ENCODE measurements at places on chromosomes 4 and X.

- DNase-seq: no peak
Observed at GRCh38 chr4:156517956-156518355, 453.6 kb downstream of the PDGFC start.

DNA sequence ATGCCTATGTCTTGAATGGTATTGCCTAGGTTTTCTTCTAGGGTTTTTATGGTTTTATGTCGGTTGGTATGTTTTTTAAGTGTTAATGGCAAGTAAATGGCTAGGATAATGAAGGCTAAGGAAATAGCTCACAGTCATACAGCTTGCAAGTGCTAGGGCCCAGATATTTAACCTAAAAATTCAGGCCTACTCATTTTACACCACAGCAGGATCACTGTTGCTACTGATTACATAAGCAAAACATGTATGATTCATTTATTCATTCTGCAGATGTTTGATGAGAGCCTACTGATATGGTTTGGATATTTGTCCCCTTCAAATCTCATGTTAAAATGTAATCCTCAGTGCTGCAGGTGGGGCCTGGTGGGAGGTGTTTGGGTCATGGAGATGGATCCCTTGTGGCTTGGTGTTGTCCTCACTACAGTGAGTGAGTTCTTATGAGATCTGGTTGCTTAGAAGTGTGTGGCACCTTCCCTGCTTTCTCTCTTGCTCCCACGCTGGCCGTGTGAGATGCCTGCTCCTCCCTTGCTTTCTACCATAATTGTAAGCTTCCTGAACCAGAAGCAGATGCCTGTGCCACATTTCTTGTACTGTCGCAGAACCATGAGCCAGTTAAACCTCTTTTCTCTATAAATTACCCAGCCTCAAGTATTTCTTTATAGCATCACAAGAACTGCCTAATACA lies 175.5 kb downstream of the MAPK10 start:
- no peak for DNase-seq

- DNase-seq: no peak
Observed at GRCh38 chrX:124332481-124333424, at the start of gene TEX13D. Gene TEX13D (plus strand): TSS chrX:124332660. CDS start chrX:124332918, 258 bp downstream.

DNA sequence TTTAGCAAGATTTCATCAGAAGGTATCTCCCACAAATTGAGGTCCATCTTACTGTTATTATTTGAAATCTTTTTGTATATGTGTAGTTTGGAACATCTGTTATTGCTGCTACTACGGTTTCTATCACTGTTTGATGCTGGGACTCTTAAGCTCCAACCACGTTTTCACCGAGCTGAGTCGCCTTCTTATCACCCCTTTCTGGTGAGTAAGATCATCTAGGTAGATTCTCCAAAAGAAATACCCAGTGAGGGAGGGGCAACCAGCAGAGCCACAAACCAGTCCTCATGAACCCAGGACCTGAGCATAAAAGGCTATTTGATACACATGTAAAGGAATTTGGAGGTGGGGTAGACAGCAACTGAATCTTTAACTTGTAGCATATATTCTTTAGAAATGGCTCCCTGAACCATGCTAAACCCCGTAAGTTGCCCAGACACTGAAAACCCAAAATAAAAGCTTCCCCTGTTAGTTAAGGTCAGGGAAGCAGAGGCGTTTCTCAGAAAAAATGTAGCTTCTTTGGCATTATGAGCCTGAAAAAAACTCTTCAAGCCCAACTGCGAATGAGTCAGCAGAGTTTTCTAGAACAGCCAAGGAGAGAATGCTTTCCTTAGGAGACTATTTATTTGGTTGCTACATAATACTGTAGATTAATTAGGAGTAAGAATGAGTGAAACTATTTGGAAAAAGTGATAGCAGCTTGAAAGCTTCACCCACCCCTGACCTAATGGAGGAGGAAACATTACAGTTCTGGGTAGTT lies 53.8 kb upstream of the ATXN3L start:
- no peak for DNase-seq

- DNase-seq: peak; percentile 40
Observed at GRCh38 chrX:106874075-106874474, 29.1 kb downstream of the RIPPLY1 start.

DNA sequence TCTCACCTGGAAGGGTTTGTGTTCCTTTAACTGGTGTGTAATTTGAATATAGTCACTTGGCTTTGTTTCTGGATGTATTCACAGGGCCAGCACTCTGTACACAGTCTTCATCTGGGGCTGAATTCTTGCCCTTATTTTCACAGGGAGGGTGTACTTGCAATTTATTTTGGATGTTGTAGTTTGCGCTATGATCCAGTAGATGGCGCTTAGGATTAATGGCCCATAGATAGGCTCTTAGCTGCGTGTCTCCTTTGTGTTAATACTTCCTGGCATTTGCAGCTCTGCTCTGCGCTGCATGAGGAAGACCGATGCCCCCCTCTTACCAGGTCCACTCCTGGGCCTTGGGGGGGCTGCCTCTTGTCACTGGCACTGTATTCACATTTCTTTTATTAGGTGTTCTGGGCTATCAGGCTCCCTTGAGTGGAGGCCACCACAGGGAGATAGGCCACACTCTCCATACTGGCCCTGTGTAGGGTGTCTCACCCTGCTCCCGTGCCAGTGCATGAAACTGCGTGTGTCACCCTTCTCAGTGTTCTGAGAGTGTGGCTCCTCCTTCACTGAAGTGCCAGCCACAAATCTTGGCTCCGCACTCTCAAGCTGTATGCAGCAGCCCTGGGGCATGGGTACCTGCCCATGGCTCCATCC lies 562.2 kb downstream of the ZIC3 start:
- DNase-seq: peak; percentile 43

DNA sequence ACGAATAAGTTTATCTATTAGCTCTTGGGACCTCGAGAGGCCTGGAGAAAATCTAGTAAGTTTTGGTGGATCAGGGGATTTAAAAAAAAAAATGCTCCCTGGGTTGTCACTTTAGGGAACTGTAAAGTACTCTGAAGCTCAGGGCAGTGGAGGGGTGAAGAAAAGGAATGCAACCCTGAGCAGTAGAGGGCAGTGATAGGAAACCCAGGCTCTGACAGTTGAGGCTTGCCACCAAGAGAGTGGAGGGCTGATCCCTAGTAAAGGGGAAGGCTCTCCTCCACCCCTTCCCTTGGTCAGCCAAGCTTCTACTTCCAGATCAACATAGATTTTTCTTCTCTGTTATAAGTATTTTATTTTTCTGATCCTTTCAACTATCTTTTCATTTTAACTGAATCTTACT lies 73.1 kb downstream of the FBXO8 start:
- no peak for DNase-seq

GRCh38 chr4:101174679-101175345 lies 172.5 kb downstream of the PPP3CA start:
- no peak for DNase-seq

- DNase-seq: no peak
Observed at GRCh38 chr4:121034017-121034416, 38.3 kb downstream of the NDNF start.

DNA sequence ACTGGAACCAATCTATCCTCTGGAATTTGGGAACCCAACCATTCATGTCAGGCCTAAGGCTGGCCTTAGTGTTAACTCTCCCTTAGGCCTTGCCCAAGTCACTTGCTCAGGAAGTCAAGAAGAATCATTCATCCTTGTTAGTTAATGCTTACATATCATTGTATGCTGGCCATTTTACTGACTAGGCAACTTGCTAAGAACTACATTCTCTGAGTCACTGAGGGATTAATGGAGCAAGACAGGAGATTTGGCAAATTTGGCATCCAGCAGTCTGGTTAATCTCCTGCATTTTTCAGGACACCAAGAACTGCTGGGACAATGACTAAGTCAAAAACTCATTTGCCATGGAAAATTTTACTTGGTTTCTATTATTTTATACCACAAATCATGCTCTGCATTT lies 115.8 kb upstream of the DDIT4L start:
- DNase-seq: no peak

- peak; percentile 27 for DNase-seq
Observed at GRCh38 chr4:8871417-8872401, at the start of gene HMX1. Gene HMX1 (minus strand): TSS chr4:8871839. CDS start chr4:8871614, 225 bp downstream.

GRCh38 chr4:73762409-73762808 lies 22.0 kb downstream of the CXCL8 start:
- no peak for DNase-seq

DNA sequence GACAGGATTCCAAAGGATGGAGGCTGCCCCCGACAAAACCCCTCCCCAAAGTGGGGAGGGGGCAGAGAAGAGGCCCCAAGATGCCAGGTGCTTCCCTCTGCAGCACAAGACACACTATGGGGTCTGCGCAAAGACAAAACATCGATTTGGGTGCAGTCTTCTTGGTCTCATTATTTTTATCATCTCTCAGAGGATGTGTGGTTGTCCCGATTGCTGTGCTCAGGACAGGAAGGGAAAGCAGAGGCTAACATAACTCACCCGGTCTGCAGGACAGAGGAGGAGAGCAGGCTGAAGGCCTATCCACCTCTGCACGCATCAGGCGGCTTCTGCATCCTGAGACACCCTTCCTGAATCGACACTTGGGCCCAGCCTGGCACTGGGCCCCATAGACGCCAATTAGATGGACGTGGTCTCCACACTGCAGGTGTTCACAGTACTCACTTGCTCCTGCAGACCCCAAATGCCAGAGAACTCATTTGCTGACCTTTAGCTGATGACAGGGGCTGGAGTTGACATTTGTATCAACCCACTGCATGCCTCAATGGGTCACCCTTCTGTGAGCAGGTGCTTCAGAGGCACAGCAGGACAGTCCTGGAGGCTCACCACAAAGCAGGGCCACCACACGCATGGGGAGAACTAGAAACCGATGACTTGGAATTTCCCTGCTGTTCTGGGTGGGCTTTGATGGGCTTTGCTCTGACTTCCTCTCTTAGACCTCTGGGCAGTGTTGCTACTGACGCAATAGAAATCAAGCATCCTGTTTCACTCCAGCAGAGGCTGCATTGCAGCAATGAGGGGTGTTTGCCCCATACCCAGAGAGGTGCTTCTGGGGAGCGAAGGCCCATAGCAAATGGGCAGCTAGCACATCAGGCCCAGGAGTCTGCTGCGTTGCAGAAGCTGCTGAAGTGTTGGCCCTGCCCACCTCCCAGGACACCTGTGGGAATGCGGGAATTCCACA lies 96.3 kb upstream of the ENPP6 start:
- no peak for DNase-seq

- no peak for DNase-seq
Observed at GRCh38 chrX:1392376-1393068, 609 bp upstream of the SLC25A6 start.

GRCh38 chrX:86133761-86134160 lies 14.5 kb upstream of the DACH2 start:
- peak; percentile 9 for DNase-seq

GRCh38 chr4:6349896-6350603 lies 80.4 kb downstream of the WFS1 start:
- no peak for DNase-seq

- no peak for DNase-seq
Observed at GRCh38 chr4:17577665-17578481, 875 bp downstream of the LAP3 start.

DNA sequence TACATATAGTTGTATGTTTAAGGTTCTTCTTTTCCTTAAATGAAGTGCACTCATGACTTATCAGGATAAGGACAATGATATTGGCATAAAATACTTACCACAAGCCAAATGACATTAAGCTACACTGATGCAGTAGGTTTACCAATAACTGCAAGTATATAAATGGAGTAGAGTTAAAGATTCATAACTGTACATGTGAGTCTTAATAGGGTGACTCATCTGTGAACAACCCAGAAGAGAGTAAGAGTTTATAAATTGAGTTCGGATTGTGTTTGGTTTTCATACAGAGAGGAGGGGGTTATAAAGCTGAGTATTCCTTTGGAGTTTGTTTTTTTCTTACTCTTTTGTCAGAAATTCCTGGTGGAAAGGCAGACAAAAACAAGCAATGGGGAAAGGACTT lies 144.8 kb downstream of the TLL1 start:
- DNase-seq: no peak

GRCh38 chr4:64516176-64516575 lies 106.9 kb upstream of the TECRL start:
- DNase-seq: no peak

GRCh38 chrX:46838486-46838870 lies 1.6 kb downstream of the RP2 start:
- DNase-seq: no peak

- peak; percentile 80 for DNase-seq
Observed at GRCh38 chr4:9762823-9763475, 18.5 kb upstream of the DRD5 start.

DNA sequence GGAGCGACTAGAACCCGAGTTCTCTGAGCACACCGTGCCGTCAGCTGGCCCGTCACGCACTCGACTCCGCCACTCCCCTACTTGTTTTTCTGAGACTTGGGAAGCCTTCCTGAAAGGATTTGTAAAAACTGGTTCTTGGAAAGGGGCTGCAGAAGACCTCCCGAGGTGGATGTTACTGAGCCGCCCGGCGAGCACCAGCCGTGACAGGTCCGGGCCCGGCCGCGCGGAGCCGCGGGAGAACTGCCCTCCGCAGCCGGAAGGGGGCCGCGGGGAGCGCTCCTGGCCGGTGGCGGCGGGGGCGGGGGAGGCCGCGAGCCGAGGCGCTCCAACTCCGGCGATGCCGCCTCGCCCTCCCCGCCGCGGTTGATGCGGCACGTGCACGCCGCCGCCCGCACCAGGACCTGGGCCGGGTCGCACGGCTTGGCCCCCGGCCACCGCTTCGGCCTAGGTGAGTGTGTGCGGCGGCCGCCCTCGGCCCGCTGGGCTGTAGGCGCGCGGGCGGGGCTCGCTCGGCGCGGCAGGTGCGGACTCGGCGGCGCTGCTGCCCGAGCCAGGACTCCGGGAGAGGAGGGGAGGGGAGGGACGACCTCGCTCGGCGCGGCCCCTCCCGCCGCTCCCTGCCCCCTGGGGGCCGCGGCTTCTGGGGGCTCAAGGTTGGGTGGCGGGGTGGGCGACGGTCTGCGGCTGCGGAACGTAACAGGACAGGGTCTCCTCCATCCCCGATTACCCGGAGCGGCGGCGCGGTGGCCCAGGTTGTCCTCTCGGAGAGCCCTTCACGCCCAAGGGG lies 1.7 kb downstream of the SPRY1 start:
- DNase-seq: no peak
